ENCODE measurements at places on chromosomes 12 and 14. TPM values are rescaled to one million over a fixed set of nuclear protein-coding genes. Genes with fewer than 3 reads are reported as not detected.

The TSPAN19 gene
- 0.43 TPM for polyA plus RNA-seq

The RBMS2 gene
- polyA plus RNA-seq, result 32.3 TPM

DNA sequence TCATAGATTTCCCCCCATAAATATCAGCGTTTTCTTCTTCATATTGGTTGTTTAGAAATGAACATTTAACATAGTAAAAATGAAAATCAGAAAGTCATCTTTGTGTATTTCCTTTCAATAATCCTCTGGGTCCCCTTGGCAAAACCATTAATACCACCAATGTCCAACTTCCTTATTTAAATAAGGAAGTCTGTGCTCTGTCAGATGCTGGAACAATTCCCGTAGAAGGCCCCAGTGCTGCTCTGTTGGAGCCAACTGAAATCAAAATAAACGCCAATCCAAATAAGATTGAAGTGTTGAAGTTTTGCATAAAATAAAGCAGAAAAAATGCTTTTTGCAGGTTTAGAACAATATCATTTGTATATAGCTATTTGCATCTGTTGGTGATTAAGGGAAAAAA lies 93.1 kb downstream of the PPM1H start:
- no peak for DNase-seq

GRCh38 chr14:25820368-25820767 lies 770.4 kb upstream of the STXBP6 start:
- DNase-seq, result no peak

GRCh38 chr12:40693207-40693821 lies 1.1 kb downstream of the CNTN1 start:
- no peak for DNase-seq

- no peak for DNase-seq
Measured at GRCh38 chr14:97268097-97268496, 470.9 kb downstream of the VRK1 start.

- DNase-seq, result no peak
Measured at GRCh38 chr12:89024580-89024979, 327.7 kb downstream of the DUSP6 start.

DNA sequence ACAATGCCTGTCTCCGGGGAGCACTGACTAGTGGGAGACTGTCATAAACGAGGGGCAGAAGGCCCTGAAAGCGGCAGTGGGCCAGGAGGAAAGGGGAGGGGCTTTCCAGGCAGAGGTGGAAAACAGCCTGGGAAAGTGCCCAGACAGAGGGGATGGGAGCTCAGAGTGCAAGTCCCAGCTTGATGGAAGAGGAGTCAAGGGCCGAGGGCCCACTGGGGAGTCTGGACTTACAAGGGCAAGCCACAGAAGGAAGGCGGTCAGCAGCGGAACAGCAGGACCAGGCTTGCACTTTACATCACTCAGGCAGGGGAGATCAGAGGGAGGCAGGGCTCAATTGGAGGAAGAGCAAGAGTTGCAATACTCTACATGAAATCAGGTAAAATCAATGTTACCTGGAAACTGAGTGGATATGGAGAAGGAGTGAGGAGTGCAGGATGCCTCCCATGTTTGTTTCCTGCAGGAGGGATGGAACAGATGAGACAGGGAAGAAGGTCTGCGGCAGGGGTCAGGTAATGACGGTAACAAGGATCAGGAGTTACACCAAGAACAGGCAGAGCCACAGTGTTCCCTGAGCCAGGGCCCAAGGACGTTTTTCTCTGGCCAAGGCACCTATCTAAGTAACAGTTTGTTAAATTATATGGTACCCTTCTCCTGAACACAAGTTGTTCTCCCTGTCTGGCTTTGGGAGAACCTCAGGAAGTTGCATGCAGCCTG lies 23.8 kb downstream of the PXN start:
- DNase-seq, result no peak

DNA sequence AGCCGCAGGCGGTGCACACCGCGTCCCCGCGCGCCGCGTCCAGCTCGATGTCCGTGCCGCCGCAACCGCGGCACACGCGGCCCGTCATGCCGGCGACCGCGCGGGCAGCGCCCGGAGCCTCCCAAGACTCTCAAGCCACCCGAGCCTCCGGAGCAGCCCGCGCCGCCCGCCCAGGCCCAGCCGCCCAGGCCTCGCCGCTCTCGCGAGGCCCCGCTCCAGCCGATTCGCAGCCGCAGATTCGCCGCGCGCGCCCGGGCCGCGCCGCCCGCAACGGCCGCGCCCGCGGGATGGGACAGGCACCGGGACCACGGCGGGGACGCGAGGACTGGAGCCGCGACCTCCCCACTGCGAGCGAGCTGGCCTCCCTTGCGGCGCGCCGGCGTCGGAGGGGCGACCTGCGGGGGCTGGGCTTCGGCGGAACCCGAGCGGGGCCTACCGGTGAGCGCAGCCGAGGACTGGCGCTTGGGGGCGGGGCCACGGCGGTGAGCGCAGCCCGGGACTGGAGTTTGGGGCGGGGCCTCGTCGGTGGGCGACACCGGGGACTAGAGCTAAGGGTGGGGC lies at the start of gene BRF1:
Gene BRF1 (minus strand): TSS at position 460 of the 561 bp plus-strand sequence. CDS start 372 bp downstream, at position 88.
- peak; percentile 84 for DNase-seq

- no peak for DNase-seq
Measured at GRCh38 chr14:41830714-41831406, 224.2 kb downstream of the LRFN5 start.

DNA sequence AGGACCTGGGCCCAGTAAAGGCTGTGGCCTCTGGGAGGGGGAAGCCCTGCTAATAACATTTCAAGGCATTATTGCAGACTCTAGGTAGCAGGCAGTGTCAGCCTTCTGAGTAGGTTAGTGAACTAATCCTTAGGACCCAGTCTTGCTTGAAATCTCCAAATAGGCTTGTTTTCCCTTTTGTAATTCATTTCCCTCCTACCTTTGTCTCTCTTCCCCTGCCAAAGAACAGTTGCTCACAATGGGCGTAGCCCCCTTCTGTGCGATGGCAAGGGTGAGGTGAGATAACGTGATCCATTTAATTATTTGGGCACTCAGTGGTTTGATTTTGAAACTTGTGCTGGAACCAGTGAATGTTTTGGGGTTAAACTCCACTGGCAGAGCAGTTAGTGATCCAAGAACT lies 10.9 kb downstream of the PELI2 start:
- DNase-seq, result no peak

DNA sequence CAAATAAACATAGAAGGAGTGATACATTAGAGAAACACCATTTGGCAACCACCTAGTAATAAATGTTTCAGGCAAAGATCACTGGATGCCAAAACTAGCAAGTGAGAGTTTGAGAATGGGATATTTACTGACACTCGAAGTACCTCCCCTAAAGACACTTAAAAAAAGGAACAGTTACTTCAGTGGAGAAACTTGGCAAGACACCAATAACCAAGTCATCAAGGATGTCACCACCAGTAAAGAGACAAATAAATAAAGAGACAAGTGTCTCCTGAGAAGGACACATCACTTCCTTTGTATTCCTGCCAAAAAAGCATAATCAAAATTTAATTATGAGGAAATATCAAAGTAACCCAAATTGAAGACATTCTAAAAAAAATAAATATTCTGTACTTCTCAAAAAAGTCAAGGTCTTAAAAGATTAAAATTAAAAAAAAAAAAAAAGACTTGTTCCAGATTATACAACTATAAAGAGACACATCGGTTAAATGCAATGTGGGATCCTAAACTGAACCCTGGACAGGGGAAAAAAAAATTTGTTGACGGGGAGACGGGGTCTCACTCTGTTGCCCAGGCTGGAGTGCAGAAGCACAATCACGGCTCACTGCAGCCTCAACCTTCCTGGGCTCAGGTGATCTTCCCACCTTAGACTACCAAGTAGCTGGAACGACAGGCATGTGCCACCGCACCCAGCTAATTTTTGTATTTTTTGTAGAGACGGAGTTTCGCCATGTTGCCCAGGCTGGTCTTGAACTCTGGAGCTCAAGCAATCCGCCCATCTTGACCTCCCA lies 26.4 kb downstream of the TM7SF3 start:
- DNase-seq, result no peak

GRCh38 chr12:2190896-2191533 lies 138.2 kb downstream of the CACNA1C start:
- DNase-seq, result no peak

DNA sequence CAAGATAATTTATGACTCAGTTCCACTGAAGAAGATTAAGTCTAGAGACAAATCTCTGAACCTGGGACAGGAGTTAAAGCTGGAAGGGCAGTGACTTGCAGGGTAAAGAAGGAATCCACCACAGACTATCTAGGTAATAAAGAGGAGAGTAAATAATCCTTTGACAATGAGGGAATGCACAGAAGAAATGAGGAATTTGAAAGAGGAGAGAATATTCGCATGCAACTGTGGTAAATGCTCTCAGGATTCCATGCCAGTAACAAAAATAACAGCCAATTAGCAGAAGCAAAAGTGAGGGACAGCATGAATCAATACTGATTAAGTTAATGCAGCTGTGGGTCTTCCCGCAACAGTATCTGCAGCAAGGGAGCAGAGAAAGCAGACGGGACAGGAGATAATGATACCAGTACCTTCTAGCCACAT lies 77.0 kb downstream of the KITLG start:
- DNase-seq, result no peak
